ENCODE measurements at places on chromosomes 12 and 14.

DNA sequence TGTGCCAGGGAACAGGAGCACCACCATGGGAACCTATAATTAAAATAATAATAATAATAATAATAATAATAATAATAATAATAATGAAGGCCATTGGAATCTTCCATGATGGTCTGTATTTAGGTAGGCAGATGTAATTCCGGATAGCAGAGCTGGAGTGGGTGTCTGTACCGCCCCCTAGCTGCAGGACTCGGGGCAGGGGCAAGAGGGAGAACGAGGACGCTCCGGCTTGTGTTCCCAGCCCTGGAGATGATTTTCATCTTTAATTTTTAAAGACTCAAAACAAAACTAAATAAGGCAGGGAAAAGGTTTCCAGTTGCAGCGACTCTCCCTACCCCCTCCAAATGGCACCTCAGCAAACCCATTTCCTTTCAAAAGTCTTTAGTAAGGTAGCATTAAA is 501.1 kb downstream of the VRK1 start:
- peak; percentile 36 for DNase-seq

GRCh38 chr14:59460378-59460777 is 4.8 kb downstream of the GPR135 start:
- no peak for DNase-seq

GRCh38 chr14:61438036-61438435 is 116.7 kb downstream of the PRKCH start:
- no peak for DNase-seq

GRCh38 chr12:111766608-111767361 is at the start of gene ALDH2:
Gene ALDH2, plus strand, starts transcription at chr12:111766933. Its CDS starts 50 bp downstream, at chr12:111766983.
- peak; percentile 34 for DNase-seq

DNA sequence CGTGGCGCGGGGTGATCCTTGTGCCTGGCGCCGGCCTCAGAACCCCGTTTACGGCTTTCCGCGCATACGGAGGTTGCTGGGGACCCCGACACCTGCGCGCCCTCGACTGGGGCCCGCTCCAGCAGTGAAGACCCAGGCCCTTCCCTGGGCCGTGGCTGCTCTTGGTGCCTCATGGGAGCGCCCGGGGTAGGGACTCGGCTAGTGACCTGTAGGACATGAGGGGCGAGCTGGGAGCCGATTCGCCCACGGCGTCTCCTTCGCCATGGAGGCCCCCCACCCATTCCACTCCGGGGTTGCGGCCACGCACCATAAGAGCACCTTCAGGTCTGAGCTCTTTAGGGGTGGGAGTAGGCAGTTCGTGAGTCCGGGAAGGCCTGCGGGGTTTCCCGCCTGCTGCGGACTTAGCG is 14.2 kb upstream of the PAX9 start:
- DNase-seq = no peak

- no peak for DNase-seq
Observed at GRCh38 chr12:69243099-69244084, 4.0 kb downstream of the CPSF6 start.

DNA sequence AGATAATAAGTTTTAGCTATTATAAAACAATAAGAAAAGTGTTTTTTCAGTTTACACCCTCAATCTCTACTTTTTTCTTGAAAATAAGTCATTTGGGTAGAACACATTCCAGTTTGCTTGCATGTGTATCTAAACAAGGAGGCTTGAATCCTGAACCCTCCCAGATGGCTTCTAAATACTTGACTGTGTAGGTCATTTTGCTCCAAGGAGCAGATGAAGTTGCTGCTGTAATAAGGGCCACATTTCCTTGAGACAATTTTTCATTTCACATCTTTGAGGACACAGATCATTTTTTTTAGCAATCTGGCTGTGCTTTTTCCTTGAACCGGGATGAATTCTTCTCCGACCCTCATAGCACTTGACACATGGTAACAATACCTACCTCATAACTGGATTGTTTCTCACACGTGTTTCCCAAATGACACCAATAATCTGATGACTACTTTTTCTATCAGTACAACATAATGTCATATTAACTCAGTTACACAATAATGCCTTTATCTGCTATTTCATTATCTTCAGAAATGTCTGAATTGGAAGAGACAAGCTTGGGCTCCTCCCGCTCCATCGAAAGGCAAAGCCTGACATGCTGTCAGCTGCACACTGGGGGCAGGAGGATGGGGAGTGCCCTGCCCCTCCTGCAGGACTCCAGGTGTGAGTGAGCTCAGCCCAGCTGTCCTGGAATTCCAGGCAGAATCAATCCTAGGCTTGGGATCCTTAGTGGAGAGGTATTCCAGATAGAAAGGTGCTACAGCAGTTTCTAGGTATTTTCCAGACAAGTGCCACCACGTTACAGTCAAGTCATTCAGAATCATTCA is 30.9 kb downstream of the GPHB5 start:
- DNase-seq = no peak

- no peak for DNase-seq
Observed at GRCh38 chr12:102629262-102629888, 149.0 kb upstream of the IGF1 start.

- DNase-seq = peak; percentile 65
Observed at GRCh38 chr12:28253161-28253641, 62.9 kb downstream of the CCDC91 start.

GRCh38 chr14:100620255-100621100 is 33.3 kb upstream of the BEGAIN start:
- no peak for DNase-seq
